ENCODE measurements at places on chromosomes 12 and 14.

GRCh38 chr12:62602255-62603060 is 135.8 kb downstream of the MON2 start:
- peak; percentile 93 for DNase-seq
- H3K4me1 ChIP-seq = peaks cover 19% of the 10 kb centered on the region
- peak overlapping the region; percentile 100 for H3K27ac ChIP-seq
- no peaks in the 10 kb centered on the region for H3K27me3 ChIP-seq
- H3K4me3 ChIP-seq = peak overlapping the region; percentile 79
- H3K36me3 ChIP-seq = no peaks in the 10 kb centered on the region

DNA sequence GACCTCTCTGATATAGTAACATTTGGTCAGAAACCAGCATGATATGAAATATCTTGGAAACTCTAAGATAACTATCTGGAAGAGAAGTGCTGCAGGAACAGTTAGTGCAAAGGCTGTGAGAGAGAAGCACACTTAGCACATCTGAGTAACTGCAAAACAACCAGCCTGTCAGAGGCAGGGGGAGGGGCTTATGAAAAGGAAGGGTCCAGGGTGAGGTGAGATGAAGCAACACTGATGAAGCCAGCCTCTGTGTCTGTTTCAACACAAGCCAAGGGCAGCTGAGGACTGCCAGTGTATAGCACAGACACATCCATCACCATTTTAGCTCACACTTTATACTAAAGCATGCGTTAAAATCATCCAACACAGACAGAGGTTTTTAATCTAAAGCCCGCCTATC is 37.4 kb upstream of the OVCH1 start:
- no peaks in the 10 kb centered on the region for H3K36me3 ChIP-seq
- H3K4me3 ChIP-seq = no peak overlapping the region
- DNase-seq = no peak
- H3K27ac ChIP-seq = no peak overlapping the region
- no peaks in the 10 kb centered on the region for H3K4me1 ChIP-seq
- H3K27me3 ChIP-seq = no peaks in the 10 kb centered on the region

DNA sequence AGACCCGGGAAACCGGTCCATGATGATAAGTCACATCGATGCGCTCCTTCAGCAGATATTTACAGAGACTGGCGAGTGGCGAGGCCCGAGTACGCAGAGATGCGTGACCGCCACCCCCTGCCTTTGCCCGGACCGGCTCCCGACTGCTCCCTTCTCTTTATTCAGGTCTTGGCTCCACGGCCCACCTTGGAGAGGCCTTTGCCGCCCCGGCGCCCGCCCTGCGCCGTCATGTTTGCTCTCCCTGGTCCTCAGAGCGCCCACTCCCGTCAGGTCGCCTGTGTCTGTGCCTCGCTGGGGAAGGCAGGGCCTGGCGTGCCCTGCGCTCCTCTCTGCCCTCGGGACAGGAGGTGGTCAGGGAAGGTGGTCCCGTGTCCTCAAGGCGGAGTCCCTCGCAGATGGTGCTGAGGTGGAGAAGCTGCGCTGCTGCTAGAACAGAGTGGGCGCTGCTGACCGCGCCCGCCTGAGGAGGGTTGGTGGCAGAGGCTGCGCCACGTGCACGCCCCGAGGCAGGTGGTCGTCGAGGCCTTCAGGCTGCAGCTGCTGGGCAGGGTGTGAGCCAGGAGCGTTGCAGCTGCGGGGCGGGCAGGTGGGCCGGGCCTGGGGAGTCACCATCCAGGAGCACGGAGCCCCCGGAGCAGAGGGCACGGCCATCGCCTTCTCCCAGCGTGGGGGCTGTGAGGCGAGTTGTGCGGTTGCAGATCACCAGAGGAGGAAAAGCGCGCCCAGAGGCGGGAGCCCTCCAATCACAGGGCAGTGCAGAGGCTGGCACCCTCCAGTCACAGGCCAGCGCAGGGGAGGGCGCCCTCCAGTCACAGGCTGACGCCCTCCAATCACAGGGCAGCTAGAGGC is 27.2 kb downstream of the DDX51 start:
- no peak overlapping the region for H3K27ac ChIP-seq
- no peak for DNase-seq
- no peak overlapping the region for H3K4me3 ChIP-seq
- no peaks in the 10 kb centered on the region for H3K27me3 ChIP-seq

DNA sequence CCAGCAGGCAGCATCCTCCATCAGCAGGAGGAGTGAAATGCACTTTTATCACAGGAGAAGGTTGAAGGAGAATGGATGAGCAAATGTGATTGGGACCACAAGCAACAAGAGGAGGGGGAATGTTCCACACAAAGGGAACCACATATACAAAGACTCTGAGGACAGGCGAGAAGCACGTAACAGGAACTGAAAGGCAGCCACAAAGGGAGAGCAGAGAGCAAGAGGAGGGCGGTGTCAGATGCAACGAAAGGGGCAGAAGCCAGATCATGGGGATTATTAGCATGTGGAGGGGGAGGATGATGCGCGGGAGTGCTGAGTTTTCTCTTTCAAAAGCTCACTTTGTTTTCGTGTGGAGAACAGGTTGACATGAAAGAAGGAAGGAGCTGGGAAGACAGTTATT is 241.1 kb downstream of the SPTSSA start:
- H3K4me1 ChIP-seq = no peaks in the 10 kb centered on the region
- H3K4me3 ChIP-seq = no peak overlapping the region
- no peak for DNase-seq
- H3K27ac ChIP-seq = no peak overlapping the region
- no peaks in the 10 kb centered on the region for H3K36me3 ChIP-seq

GRCh38 chr12:12436831-12437345 is 80.0 kb downstream of the BORCS5 start:
- peaks cover 11% of the 10 kb centered on the region for H3K4me1 ChIP-seq
- no peaks in the 10 kb centered on the region for H3K27me3 ChIP-seq
- no peak overlapping the region for H3K27ac ChIP-seq

GRCh38 chr14:100421756-100422470 is 98.8 kb downstream of the SLC25A47 start:
- H3K36me3 ChIP-seq = no peaks in the 10 kb centered on the region
- H3K27ac ChIP-seq = no peak overlapping the region
- no peak overlapping the region for H3K4me3 ChIP-seq
- H3K27me3 ChIP-seq = no peaks in the 10 kb centered on the region
- no peak for DNase-seq

- H3K27me3 ChIP-seq = no peaks in the 10 kb centered on the region
- DNase-seq = no peak
- H3K4me3 ChIP-seq = no peak overlapping the region
- no peaks in the 10 kb centered on the region for H3K4me1 ChIP-seq
- no peak overlapping the region for H3K27ac ChIP-seq
These were observed 34.6 kb downstream of the LMNTD1 start for GRCh38 chr12:25518512-25518911.

GRCh38 chr14:54652188-54652587 is 85.3 kb downstream of the SAMD4A start:
- H3K4me3 ChIP-seq = no peak overlapping the region
- H3K27me3 ChIP-seq = no peaks in the 10 kb centered on the region
- H3K4me1 ChIP-seq = peaks cover 72% of the 10 kb centered on the region
- peak; percentile 94 for DNase-seq
- H3K36me3 ChIP-seq = no peaks in the 10 kb centered on the region
- peak overlapping the region; percentile 89 for H3K27ac ChIP-seq

- no peaks in the 10 kb centered on the region for H3K27me3 ChIP-seq
- DNase-seq = no peak
- H3K27ac ChIP-seq = peak overlapping the region; percentile 88
- H3K4me3 ChIP-seq = no peak overlapping the region
- H3K4me1 ChIP-seq = no peaks in the 10 kb centered on the region
These were observed 5.2 kb upstream of the LRP1-AS start for GRCh38 chr12:57152639-57153038.

DNA sequence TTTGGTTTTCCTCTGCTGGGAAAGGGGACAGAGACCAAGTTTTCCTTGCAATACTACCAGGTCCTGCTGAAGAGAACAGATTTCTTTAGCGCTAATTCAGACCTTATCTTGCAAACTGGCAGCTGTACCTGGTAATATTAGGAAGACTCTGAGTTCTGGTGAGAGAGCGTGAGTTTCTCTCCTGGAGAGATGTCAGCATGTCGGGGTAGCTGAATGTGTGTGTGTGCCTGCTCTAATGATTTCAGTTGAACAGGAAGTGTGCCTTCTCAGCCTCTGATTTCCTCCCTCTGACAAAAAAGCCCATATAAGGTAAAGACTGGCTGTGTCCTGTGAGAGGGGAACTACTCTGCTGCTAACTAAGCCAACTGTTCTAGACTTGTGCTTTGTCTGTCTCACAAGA is 10.3 kb upstream of the ERP27 start:
- no peaks in the 10 kb centered on the region for H3K27me3 ChIP-seq
- no peak for DNase-seq
- no peaks in the 10 kb centered on the region for H3K4me1 ChIP-seq
- peak overlapping the region; percentile 66 for H3K27ac ChIP-seq

DNA sequence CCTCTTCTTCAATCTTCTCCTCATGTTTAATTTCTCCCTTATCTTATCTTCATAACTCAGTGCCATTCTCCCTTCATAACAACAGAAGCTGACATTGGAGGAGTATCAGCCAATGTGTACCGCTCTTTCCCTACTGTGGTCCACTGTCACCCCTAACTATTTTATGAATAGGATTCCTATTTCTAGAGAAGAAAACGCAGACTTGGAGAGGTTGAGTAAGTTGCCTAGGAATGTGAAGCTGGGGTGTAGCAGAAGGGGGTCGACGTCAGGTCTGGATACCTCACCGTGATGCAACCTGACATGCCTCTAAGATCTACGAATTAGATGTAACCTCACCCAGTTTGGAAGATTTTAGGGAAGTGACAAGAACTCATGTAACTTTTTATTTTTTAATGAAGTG is 17.1 kb downstream of the LMO3 start:
- no peaks in the 10 kb centered on the region for H3K27me3 ChIP-seq
- DNase-seq = no peak
- H3K27ac ChIP-seq = no peak overlapping the region
- H3K4me1 ChIP-seq = no peaks in the 10 kb centered on the region
- no peaks in the 10 kb centered on the region for H3K36me3 ChIP-seq
- H3K4me3 ChIP-seq = no peak overlapping the region

DNA sequence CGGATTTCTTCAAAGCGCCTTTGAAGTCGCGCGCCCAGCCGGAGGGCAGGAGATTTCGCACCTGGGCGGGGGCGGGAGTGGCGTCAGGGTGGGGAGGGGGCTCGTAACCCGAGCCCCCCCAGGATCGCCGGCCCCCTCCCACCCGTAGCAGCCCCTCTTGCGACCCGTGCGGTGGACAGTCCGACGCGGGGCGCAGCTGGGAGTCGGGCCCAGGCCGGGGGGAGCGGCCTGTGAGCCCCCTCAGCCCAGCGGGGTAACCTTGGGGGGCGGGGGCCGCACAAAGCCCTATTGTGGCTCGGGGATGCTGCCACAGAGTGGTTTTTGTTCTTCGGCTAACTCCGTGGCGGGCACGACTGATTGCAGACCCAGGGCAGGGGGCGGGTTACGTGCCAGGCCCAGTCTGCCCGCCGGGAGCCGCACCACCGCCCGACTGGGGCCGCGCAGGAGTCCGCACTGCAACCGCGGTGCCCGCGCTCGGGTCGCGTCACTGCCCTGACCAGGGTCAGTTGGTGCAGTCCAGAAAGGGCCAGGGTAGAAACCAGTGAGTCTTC is 4.2 kb upstream of the AAAS start:
- no peaks in the 10 kb centered on the region for H3K27me3 ChIP-seq
- peak; percentile 58 for DNase-seq
- peak overlapping the region; percentile 80 for H3K4me3 ChIP-seq
- no peaks in the 10 kb centered on the region for H3K36me3 ChIP-seq

DNA sequence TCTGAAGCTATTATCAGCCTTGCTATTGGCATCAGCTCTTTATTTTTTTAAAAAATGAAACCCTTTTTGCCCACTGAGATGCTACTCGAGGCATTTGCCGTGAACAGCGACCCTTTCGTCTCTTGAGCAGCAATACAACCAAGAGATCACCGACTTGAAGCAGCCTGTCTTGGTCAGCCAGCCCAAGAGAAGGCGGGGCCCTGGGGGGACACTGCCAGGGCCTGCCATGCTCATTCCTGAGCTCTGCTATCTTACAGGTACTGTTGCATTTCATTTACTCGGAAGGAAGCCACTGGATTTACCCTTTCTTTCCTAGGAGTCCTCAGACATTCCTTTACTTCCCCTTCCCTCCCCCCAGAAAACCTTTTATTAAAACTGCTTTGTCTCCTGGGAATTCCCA is 16.7 kb downstream of the PIWIL1 start:
- no peak for DNase-seq
- H3K4me1 ChIP-seq = no peaks in the 10 kb centered on the region
- no peak overlapping the region for H3K4me3 ChIP-seq
- H3K27ac ChIP-seq = no peak overlapping the region
- H3K36me3 ChIP-seq = no peaks in the 10 kb centered on the region

DNA sequence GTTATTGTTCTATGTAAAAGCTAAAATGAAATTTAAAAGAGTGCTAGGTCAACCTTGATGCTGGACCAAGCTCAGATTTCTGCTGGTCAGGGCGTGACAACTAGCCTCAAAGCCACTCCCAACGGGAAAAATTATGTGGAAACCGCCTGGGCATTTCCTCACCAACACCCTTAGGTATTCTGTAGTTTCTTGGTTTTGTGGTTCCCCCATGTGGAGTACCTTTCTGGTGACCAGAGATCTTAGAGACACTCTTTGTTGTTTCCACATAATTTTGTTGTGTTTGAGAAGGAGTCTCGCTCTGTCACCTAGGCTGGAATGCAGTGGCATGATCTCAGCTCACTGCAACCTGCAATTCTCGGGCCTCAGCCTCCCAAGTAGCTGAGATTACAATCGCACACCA is 119.9 kb downstream of the DENND5B start:
- no peak for DNase-seq
- H3K27me3 ChIP-seq = no peaks in the 10 kb centered on the region
- H3K4me1 ChIP-seq = no peaks in the 10 kb centered on the region
- no peak overlapping the region for H3K4me3 ChIP-seq

DNA sequence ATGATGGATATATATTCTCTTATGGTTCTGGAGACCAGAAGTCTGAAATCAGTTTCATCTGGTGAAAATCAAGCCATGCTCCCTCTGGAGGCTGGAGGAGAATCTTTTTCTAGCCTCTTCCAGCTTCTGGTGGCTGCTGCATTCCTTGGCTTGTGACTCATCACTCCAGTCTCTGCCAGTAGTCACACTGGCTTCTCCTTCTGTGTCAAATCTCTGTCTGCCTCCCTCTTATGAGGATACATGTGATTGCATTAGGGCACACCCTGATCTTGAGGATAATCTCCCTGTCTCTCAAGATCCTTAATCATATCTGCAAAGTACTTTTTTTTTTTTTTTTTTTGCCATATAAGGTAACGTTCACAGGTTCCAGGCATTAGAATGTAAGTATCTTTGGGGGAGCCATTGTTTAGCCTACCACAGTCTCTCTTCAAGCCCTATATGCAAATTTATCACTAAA is 17.7 kb downstream of the DNAL1 start:
- no peak overlapping the region for H3K4me3 ChIP-seq
- no peaks in the 10 kb centered on the region for H3K27me3 ChIP-seq
- no peaks in the 10 kb centered on the region for H3K4me1 ChIP-seq
- DNase-seq = no peak

DNA sequence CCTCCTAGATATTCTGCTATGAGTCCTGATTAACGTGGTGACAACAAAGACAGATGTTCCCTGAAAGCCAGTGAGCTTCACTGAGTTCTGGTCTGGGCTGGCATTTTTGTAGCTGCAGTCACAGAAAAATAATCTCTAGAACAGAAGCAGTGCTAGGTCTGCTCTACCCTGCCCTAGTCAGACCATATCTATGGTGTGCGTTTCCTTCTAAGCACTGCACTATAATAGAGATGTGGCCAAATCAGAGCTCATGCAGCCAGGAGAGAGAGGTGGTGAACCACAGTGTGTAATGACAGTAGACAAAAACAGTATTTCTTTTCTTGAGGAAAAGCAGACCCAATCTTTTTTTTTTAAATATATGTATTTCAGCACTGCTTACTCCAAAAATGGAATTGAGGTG is 76.3 kb downstream of the CMAS start:
- H3K4me1 ChIP-seq = no peaks in the 10 kb centered on the region
- no peaks in the 10 kb centered on the region for H3K36me3 ChIP-seq
- DNase-seq = no peak
- no peaks in the 10 kb centered on the region for H3K27me3 ChIP-seq
- H3K4me3 ChIP-seq = no peak overlapping the region
